ENCODE measurements at places on chromosomes 11 and 22. TPM values are rescaled to one million over a fixed set of nuclear protein-coding genes. Genes with fewer than 3 reads are reported as not detected.

- no peak for DNase-seq
Measured at GRCh38 chr11:16771350-16772140, 33.1 kb downstream of the C11orf58 start.

DNA sequence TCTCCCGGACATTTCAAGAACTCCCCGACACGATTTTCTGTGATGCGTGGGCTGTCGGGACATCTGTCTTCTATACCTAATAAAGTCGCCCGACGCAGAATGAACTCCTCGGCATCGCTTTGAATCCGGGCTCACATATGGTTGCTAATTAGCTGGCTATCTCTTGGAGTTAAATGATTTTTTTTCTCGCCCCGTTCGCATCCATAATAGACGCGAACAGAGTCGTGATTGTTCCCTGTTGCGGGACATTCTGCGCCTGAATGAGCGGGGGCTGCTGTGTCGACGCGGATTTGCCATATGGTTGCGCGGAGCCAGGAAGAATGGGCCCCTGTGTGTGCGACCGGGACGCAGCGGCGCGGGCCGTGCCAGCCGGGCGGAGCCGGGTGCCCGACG lies 16.4 kb downstream of the CDKN1C start:
- DNase-seq, result no peak

GRCh38 chr11:44192017-44192385 lies 96.5 kb downstream of the EXT2 start:
- no peak for DNase-seq

GRCh38 chr11:72631806-72632731 lies 42.2 kb downstream of the PDE2A start:
- DNase-seq, result no peak

GRCh38 chr11:45334410-45334809 lies 48.3 kb upstream of the SYT13 start:
- no peak for DNase-seq

DNA sequence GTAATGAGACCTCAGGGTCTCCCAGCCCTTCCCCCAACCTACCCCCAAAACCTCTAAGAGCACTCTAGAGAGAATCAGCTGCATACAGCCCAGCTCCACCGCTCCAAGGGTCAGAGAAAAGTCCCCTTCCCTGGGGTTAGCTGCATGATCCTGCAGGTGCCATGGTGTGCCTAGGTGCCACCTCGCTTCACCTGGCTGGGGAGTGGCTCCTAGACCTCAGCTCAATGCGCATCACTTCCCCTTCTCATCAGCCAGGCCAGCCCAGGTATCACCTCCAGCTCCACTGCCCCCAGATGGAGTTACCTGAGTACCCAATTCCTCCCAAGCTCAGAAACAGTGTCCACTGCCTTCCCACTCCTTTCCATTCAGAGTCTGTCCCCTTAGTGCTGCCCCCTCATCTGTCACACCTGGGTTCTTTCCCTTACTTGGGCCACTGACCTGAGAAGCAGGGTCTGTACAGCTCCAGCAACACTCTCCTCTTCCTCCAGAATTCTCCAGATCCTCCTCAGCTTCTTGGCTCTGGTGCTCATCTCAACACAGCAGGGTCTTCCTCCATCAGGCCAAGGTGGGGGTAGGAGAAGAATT lies 1.3 kb downstream of the STARD10 start:
- no peak for DNase-seq

DNA sequence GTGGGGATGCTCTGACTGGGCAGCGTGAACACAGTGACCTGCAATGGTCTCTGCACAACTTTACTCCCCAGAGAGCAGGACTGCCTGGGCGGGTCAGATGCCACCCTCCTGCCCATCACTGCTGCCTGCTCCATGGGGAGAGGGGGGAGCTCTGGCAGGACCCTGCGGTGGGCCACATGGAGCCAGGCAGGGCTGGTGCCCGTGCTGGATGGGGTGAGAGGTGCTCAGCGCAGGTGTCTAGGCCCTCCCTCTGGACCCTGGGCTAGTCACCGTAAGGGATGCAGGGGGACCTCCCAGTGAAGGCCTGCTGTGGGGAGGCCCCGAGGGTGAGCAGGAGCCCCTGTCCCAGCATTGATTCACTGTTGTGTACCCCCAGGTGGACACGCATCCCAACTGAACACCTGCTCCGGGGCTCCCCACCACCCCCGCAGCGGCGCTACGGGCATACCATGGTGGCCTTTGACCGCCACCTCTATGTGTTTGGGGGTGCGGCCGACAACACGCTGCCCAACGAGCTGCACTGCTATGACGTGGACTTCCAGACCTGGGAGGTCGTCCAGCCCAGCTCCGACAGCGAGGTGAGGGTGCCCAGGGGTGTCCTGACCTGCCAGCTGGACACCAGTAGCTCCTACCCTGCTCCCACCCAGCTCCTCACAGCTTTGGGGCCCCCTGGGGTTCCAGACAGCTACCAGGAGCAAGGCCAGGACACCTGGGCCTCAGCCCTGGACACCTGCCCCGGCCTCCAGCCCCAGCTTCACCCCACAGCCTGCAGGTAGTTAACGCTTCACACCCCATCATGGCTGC lies 9.4 kb downstream of the LZTR1 start:
- DNase-seq, result no peak

DNA sequence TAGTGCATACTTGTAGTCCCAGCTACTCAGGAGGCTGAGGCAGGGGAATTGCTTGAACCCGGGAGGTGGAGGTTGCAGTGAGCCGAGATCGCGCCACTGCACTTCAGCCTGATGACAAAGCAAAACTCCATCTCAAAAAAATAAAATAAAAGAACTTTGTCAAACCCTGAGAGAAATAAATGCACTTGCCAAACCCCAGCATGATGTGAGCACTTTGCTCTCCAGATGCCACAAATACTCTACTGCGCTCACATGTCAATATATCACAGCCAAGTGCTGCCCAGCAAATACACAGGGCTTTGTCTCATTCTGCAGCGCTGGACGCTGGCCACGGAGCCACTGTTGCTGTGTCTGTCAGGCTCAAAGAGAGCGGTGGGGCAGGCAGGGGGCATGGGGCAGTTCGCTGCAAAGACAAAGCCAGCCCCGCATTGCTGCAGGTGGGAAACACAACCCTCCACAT lies 45.1 kb downstream of the AHNAK start:
- DNase-seq, result no peak

DNA sequence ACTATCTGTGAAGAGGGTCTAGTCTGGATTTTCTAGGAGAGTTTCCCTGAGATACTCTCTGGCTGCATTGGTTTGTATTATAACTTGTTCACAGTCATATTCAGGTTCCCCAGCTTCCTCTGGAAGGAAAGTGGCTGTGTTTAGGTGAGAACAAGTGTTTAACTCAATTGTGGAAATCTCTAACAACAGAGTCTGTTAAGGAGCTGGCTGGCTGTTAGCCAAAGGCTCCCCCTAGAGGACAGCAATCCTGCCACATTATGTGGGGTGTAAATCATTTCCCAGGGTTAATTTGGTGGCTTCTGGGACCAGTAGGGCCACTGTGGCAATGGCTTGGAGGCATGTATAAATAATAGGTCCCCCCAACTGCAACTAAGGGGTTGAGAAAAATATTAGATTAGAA lies 18.4 kb downstream of the MS4A6E start:
- DNase-seq, result peak; percentile 63

- no peak for DNase-seq
Measured at GRCh38 chr11:72856065-72856464, 41.9 kb downstream of the ATG16L2 start.

- DNase-seq, result no peak
Measured at GRCh38 chr11:109527496-109527895, 105.5 kb downstream of the C11orf87 start.

DNA sequence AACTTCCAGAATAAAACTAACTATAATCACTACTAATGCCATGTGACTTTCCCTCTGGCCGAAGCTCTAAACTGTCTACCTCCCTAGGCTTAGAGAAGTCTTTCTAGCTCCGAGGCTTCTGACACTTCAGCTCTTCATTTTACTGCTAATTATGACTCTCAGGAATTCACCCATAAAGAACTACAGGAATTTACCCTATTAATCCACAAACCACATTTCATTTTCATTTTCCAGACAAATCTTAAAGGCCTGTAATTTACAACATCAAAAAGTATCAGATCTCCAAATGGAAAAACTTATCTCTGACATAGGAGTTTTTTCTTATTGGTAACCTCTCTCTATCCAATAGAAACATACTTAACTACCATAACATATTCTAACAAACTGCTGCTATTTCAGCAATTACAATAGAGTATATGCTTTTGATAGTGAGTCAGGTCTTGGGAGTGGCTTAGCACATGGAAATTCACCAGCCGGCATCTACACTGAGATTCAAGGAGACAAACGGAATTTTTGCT lies 33.4 kb downstream of the MRTFA start:
- DNase-seq, result no peak

GRCh38 chr11:92504004-92504403 lies 279.4 kb downstream of the FAT3 start:
- DNase-seq, result no peak

- DNase-seq, result no peak
Measured at GRCh38 chr11:38169286-38169685, 1571.2 kb upstream of the RAG2 start.

DNA sequence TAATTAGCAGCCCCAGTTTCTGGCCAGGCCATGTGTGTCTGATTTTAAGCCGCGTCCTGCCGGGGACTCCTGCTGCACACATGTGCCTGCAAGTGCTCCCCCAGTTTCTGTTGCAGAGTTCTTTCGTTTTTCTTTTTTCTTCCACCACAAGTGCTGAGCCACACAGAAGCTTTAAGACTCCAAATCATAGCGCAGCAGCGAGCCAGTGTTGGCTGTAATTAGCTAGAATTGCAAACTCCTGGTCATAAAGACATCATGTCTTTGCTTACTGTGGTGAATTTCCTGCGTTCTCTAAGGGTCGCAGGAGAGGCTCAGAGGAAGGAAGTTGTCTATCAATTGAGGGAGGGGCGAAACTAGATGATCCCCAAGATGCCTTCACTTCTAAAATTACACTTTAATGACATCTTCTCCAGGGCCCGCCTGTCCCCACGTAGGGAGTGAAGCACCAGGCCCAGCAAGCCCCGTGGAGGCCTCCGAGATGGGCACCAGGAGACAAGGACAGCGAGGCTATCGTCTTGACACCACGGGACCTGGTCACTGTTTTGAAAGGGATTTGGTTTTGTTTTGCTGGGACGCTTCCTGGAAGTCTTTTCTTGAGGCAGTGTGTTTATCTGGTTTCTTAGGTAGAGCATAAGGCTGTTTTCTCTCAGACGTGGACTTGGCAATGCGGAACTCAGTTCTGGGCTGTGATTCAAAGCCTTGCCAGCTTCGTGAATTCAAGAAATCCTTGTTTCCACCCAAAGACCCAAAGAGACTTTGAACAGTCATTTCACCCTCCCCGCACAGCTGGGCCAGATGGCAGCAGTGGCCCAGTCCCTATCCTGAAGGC lies 71.8 kb downstream of the UBASH3B start:
- no peak for DNase-seq

- DNase-seq, result no peak
Measured at GRCh38 chr11:110089617-110090282, 3.4 kb upstream of the ZC3H12C start.

- DNase-seq, result no peak
Measured at GRCh38 chr11:23957314-23957713, 539.5 kb upstream of the LUZP2 start.

GRCh38 chr11:86151174-86152005 lies 82.5 kb upstream of the PICALM start:
- peak; percentile 59 for DNase-seq

GRCh38 chr11:67006029-67006884 lies 16.7 kb upstream of the SYT12 start:
- no peak for DNase-seq

DNA sequence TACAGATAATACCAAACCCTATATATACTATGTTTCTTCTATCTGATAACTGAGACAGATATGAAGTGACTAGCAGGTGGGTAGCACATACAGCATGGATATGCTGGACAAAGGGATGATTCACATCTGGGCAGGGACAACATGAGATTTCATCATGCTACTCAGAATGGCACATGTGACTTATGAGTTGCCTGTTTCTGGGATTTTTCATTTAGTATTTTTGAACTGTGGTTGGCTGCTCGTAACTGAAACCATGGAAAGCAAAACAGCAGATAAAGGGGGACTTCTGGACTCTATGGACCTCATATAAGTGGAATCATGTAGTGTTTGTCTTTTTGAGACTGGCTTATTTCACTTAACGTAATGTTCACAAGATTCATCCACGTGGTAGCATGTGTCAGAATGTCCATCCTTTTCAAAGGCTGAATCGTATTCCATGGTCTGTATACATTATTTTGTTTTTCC lies 883.0 kb downstream of the TBC1D22A start:
- DNase-seq, result no peak

DNA sequence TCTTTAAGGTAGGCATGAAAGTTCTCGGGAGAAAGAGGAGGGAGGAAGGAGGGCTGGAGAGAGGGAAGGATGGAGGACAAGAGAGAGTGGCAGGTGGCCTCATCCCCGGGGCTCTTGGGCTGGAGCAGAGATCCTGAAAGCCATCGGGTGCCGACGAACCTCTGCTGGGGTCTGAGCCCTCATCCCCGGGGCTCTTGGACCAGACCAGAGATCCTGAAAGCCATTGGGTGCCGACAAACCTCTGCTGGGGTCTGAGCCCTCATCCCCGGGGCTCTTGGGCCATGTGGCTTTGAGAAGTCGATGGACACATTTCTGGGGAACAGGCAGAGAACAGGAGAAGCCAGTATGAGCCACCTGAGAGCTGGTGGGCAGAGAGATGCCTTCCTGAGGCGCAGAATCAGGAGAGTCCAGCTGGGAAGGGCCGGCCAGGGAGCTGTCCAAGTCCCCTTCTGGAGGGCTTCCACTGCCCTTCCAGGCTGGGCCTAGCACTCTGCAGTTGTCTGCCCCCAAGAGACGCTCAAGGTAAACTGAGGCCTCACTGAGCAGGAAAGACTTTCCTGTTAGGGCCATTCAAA lies 1398.1 kb downstream of the BRD1 start:
- DNase-seq, result no peak

DNA sequence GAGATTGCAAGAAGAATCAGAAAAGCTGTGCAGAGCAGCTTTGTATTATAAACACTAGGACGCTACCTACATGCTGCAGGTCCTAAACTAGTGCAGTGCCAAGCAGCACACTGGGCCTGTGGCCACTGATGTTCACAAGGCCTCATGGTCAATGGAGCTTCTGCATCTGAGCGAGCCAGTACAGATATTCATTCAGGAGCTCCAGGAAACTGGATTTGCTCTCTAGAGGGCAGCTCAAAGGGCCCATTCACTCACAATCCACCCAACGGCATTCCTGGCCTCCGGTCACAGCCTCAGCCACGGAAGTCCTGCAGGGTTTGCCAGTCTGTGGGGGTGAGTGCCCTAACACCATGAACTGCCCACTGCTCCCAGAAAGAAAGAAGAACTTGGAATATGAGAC lies 5.8 kb upstream of the TBC1D10A start:
- no peak for DNase-seq

The CHST1 gene
- not detected for total RNA-seq

The HPX gene
- 0.45 TPM for total RNA-seq

The OR51E2 gene
- not detected for total RNA-seq

The MS4A15 gene
- not detected for total RNA-seq

The TRPC6 gene
- not detected for total RNA-seq

The YIF1A gene
- 106 TPM for total RNA-seq

All from Calu3 (cell line).